ENCODE measurements at places on chromosomes 7 and 10. TPM values are rescaled to one million over a fixed set of nuclear protein-coding genes. Genes with fewer than 3 reads are reported as not detected.

The IFT22 gene
- total RNA-seq, result 25.9 TPM

The ARHGEF35 gene
- not detected for total RNA-seq

The PDSS1 gene
- 7.9 TPM for total RNA-seq

The OIT3 gene
- not detected for total RNA-seq

The PLPP4 gene
- 29.3 TPM for total RNA-seq

The SLC13A1 gene
- not detected for total RNA-seq

The ELN gene
- 25.0 TPM for total RNA-seq

The HOXA6 gene
- 2.6 TPM for total RNA-seq

The SORCS1 gene
- not detected for total RNA-seq

The GIMAP1 gene
- not detected for total RNA-seq

The SLC26A5 gene
- total RNA-seq, result not detected

The PPP1R3C gene
- 63.0 TPM for total RNA-seq

The RPEL1 gene
- total RNA-seq, result not detected

The MOGAT3 gene
- not detected for total RNA-seq

DNA sequence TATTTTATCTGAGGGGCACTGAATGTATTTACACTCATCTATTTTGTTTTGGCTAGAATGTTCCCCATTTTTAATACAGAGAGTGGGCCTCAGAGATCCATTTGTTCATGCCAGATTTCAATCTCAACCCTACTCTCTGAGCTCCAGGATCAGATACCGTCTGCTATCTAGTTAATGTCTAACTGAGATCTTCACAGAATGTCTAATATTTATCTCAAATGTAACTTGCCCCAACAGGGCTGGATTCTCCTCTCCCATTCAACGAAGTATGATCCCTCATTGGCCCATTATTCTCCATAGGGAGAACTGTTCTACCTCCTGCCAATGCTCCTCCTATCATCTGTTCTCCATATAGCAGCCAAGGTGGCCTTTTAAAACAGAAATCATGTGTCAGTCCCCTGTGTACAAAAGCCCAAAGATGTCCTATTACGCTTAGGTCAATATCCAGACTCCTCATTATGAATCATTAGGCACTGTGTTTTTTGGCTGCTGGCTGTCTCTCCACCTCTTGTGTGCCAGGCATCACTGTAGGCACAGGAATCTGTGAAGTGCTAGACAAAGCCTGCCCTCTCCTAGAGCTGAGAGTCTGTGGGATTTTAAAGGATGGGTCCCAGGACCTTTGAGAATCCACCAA lies 169.3 kb upstream of the AGK start:
- DNase-seq, result no peak

- no peak for DNase-seq
Observed at GRCh38 chr7:47671358-47671757, 89.4 kb upstream of the TNS3 start.

- DNase-seq, result no peak
Observed at GRCh38 chr10:106082865-106083264, 1081.6 kb downstream of the SORCS1 start.

- peak; percentile 71 for DNase-seq
Observed at GRCh38 chr10:6151087-6151977, 51.4 kb upstream of the PFKFB3 start.

- peak; percentile 42 for DNase-seq
Observed at GRCh38 chr10:84205049-84205852, 10.9 kb downstream of the CDHR1 start.

GRCh38 chr7:2038931-2039728 lies 193.6 kb downstream of the MAD1L1 start:
- no peak for DNase-seq

- no peak for DNase-seq
Observed at GRCh38 chr10:18087355-18087754, 52.9 kb upstream of the CACNB2 start.

DNA sequence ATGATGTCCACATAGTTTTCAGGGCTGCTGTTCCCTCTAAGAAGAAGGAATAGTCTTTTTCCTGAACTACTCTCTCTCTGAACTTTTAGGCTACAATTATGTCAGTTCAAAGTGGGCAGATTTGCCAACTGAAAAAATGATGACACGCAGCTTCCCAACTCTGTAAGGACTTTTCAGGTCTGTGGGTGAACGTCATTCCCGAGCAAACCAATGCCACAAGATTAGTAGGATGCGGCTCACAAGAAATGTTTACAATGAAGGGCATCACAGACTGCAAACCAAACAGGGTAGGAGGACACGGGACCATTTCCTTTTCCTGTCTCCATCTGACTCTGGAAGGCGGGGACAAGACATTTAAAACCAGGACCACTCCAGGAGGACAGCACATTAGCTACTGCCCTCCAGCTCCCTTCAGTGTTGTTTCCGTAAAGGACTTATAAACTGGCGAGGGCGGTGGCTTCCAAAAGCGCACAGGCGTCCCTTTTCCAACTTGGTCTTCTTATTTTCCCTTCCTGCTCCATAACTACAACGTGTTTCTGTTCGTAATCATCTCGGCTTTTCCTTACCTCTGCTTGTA lies 539 bp upstream of the MKLN1 start:
- peak; percentile 84 for DNase-seq

DNA sequence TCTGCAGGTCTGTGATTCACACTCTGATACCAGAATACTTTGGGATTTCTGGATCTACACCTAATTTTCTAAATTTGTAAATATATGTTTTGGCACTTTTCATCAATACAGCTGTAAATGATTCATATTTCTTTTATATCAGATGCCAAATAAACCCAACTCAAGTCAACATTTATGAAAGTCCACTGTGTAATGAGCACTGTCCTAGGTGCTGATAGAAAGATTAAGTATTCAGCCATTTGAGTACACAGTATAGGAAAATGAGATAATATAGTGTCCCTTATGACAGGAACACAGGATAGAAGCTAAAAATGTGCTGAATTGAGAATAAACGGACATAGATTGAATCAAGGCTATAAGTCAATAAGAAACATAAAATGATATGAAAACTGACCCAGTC lies 6.4 kb downstream of the ANXA7 start:
- DNase-seq, result no peak

DNA sequence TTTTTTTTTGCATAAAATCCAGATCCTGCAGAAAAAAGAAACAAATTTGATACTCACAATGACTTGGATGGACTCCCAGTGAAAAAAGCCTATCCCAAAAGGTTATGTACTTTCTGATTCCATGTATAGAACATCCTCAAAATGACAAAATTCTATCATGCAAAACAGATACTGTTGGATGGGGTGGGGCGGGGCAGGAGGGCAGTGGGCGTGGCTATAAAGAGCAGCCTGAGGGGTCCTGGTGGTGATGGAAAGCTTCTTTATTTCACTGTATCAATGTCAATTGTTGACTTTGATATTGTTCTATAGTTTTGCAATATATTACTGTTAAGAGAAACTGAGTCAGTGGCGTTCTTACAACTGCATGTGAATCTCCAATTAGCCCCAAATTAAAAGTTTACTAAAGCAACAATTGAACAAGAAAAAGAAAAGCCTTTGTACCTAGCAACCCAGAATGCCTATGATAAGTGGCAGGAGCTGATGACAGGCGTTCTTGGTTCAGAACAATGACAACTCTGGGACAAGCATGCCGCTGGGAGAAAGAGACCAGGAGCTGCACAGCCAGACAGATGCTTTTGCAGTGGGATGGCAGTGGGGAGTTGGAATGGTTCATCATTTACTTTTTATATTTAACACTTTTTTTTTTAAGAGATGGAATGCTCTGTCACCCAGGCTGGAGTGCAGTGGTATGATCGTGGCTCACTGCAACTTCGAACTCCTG lies 101.9 kb downstream of the LHPP start:
- no peak for DNase-seq

DNA sequence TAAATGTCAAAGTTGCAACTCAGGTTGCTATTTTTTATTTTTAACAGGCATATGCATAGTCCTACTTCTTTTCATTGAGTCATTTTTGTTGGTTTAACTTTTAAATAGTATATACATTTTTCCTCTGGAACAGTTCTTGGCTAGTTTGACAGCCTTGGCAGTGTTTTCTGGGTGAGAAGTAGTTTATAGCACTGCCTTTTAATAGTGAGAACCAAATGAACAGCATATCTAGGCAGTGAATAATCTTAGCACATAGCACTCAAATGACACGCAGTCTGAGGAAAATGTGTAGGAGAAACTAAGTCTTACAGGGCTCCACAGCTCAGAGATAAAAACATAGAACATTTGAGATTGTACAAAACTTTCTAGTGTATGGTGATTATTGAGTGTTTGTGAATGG lies 265.5 kb upstream of the POT1 start:
- DNase-seq, result no peak

GRCh38 chr10:11161096-11161495 lies 143.4 kb downstream of the CELF2 start:
- DNase-seq, result no peak

- DNase-seq, result no peak
Observed at GRCh38 chr10:62691336-62691735, 113.2 kb upstream of the ADO start.

DNA sequence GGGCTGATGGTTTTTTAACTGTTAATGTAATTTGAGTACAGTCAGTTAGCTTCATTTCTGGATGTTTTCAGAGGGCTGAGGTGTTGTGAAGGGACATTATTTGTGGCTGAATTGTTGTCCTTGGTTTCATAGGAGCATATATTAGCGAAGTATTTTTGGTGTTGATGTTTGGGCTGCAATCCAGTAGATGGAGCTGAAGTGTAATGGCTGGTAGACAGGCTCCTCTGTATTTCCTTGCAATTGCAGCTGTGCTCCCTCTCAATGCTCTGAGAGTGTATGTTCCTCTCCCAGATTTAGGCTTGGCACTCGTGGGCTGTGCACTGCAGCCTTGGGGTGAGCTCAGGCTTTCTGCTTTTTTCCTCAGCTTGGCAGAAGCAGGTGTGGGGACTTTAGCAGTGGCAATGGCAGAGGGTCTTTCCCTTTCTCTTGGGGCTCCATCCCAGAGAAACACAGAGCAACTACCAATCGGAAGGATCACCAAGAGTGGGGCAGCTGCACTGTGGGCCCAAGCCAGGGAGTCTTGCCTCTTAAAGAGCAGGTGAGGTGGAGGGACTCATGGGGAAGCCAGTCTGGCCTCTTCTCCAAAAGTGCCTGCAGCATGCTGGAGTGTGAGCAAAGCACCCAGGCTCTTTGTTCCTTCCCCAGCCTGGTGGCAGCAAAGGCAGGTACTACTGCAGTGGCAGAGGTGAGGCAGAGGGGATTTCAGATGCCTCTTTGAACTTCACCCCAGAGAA lies 544.4 kb downstream of the SH2D4B start:
- no peak for DNase-seq

GRCh38 chr7:92778972-92779371 lies 57.4 kb downstream of the CDK6 start:
- no peak for DNase-seq

- no peak for DNase-seq
Observed at GRCh38 chr7:111011520-111011919, 79.4 kb upstream of the LRRN3 start.

DNA sequence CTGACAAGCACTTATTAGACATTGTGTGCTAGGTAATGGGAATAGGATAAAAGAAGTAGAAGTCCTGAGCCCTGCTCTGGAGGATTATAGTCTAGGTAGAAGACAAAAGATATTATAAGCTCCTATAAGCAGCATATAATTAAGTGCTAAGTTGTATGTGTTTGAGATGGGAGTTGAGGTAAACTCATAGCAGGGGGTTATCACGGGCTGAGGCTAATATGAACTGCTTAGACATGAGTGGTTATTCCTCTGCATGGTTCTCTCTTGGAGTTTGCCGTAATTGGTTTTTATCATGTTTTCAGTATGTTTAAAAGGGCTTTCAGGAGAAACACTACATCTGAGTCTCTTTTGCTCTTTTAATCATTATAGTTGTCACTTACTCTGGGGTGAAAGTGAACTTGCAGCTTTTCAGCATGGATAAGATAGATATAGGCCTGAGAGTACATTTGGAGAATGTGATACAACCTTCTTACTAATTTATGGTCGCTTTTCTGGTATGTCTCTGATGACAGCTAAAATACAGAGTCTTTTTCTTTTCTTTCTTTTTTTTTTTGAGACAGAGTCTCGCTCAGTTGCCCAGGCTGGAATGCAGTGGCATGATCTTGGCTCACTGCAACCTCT lies 39.0 kb downstream of the SMNDC1 start:
- no peak for DNase-seq

GRCh38 chr7:3370068-3370830 lies 69.2 kb downstream of the SDK1 start:
- no peak for DNase-seq

DNA sequence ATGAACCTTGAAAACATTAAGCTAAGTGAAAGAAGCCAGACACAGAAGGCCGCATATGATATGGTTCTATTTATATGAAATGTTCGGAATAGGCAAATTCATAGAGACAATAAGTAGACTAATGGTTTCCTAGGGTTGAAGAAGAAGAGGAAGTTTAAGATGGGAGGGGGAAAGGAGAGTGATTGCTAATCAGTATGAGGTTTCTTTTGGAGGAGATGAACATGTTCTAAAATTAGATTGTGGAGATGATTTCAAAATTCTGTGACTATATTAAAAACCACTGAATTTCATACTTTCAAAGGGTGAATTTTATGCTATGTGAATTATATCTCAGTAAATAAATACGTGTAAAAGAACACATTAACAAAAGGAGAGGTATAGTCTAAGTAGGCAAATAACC lies 176.4 kb upstream of the HPS1 start:
- DNase-seq, result no peak

DNA sequence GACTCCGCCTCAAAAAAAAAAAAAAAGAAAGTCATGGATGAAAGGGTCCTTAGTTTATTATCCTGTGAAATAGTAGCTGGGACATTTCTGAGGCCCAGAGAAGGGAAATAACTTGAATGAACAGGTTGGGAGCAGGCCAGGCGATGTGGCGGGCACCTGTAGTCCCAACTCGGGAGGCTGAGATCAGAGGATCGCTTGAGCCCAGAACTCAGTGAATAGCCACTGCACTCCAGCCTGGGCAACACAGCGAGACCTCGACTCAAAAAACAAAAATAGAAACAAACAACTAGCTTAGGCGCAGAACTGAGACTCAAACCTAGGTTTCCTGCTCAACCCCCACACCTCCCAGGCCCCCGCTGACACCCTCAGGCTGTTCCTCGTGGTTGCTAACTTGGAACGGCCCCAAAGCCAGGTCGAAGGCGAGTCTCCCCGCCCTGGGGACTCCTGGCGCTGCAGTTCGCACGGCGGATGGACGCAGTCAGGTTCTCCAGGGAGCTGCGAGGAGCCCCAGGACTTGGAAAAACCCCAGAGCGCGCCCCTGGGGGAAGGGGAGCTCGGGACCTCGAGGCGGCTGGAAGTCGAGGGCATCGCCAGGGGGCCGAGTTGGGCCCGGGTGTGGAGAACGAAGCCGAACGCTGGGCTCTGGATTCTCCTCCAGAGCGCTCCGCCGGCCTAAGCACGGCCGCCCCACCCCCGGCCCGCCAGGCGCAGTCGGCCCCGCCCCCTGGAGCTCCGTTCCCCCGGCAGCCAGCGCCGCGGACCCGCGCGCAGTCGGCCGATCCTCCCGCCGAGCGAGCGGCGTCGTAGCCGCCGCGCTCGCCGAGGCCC lies at the start of gene STOX1:
Gene STOX1 (plus strand): TSS at position 768 of the 828 bp plus-strand sequence. CDS start 93 bp downstream, outside the sequence.
- DNase-seq, result no peak

GRCh38 chr7:147432079-147432478 lies 1158.5 kb upstream of the C7orf33 start:
- no peak for DNase-seq

Data from HFFc6 (cell line).